ENCODE measurements at places on chromosomes 13 and 19.

DNA sequence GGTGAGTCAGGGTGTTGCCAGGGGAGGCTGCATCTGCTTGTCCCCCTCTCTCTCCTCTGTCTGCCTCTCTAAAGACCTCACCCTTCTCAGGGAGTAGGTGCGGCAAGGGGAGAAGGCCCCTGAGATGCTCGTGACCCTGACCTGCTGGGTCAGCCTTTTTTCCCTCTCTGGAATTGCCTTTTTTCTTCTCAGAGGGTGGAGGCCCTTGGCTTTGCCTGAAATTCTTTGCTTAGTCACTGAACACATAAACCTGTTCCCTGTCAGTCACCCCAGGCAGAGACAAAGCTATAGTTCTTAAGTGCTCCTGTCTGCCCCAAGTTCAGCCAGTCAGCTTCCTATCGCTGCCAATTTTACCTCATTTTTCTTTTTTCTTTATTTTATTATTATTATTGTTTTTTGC is 35.2 kb upstream of the PEG3 start:
- no peak for DNase-seq

- DNase-seq, result no peak
Measured at GRCh38 chr13:87570669-87571068, 100.5 kb upstream of the SLITRK5 start.

DNA sequence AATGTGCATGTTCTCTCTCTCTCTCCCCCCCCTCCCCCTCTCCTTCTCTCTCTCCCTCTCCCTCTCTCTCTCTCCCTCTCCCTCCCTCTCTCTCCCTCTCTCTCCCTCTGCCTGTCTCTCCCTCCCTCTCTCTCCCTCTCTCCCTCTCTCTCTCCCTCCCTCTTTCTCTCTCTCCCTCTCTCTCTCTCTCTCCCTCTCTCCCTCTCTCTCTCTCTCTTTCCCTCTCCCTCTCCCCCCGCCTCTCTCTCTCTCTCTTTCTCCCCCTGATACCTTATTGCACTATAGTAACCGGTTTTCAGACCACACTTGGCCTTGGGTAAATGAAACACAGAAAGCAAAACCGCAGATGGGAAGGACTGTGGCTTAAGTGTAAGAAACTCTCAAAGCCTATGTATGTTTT is 34.7 kb upstream of the SPACA7 start:
- DNase-seq, result no peak

- DNase-seq, result no peak
Measured at GRCh38 chr13:40508127-40508526, 158.3 kb downstream of the FOXO1 start.

- peak; percentile 3 for DNase-seq
Measured at GRCh38 chr19:50214699-50215543, 11.5 kb downstream of the MYH14 start.

- no peak for DNase-seq
Measured at GRCh38 chr19:912181-913079, 589 bp downstream of the R3HDM4 start.

DNA sequence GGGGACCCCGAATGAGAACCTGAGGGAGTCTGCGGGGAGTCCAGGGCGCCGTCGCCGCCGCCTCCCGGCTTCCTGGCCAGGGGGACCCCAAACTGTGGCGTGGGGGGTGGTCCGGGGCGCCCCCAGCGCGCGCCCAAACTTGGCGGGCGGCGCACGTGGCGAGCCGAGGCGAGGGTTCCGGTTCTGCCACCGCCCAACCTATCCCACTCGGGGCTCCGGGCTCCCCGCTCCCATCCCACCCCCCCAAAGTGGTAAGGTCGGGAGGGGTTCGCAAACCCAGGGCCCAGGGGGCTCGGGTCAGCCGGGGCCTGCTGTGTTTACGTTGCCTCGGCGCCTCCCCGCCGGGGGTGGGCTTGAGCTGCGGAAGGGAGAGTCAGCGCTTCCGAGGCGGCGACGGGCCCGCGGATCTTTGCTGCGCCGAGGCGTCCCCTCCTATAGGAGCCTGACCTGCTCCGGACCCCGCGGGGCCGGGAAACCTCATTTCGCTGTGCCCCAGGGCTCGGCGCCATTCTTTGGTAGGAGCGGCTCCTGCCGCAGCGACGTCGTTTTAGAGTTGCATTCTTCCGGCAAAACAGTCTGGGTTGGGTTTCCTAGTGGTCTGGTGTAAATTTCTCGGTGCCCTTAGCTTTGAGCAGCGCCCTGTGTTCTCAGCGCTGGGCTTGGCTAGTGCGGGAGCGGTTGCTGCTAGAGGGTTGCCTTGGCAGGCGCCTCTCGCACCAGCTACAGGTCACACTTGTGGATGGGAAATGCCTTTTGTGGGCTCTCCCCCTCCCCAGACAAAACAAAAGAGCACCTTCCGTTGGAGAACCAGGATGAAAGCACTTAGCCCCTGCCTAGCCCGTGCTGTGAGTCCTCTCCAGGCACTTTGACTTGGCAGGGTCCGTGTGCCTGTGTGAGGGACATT is 1.2 kb downstream of the DAZAP1 start:
- peak; percentile 18 for DNase-seq

Measured in DMS79 treated with DMSO at 0.1 percent for 48 hours (cell line).